ENCODE measurements at places on chromosomes 4 and X.

GRCh38 chrX:7987160-7988012 is 60.2 kb upstream of the PNPLA4 start:
- no peak for DNase-seq

DNA sequence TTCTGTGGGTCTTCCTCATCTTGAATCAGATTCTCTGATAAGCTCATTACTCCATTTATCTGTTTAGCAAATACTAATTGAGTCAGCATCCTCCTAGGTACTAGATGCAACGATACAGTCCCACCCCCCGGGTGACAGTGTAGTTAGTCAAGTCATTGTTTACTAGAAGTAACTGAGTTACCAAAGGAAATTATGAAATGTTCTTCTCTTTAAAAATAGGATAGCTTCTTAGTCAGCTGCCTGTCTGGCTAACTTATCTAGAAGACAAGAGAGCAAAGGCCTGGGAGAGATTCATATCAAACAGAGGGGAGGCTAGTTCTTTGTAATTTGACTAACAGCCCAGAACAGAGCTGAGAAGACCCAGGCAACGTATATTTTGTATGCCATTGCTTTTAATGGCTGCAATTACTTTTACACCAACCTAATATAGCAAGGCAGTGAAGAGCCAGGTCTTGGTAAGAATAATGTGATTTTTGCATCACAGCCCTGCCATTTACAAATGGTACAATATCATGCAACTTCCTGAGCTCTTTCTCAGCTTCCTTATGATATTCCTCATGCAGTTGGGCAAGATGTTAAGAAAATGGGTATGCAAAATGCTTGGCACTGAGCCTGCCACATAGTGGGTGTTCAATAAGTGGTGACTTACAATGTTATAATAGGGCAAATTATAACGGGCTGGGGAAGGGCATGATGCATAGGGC is 149.9 kb downstream of the CHIC2 start:
- DNase-seq = peak; percentile 32

DNA sequence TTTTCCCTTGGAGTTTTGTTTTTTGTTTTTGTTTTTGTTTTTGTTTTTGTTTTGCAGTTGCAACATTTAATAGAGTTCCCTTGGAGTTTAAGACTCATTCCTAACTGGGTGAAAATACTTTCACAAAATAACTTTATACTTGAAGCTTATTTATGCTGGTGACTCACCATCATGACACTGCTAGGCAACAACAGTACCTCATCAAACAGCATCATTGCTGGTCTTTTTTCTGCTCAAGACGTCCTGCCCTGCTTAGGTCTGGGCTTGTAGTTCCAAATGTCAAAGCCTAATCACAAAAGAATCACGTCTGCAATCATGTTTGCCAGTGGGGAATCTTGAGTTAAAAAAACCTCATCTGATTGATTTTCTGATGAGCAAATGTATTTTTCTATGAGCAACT is 105.7 kb upstream of the PRPS2 start:
- no peak for DNase-seq

GRCh38 chrX:98956014-98956413 is 1454.1 kb downstream of the PCDH19 start:
- peak; percentile 12 for DNase-seq

GRCh38 chrX:9132036-9132638 is 98.2 kb upstream of the FAM9B start:
- DNase-seq = no peak

- DNase-seq = peak; percentile 39
These were observed 9.2 kb upstream of the GYG2 start for GRCh38 chrX:2819345-2820135.

- DNase-seq = no peak
These were observed 901.0 kb downstream of the CCSER1 start for GRCh38 chr4:91028228-91028627.

GRCh38 chrX:55451141-55451540 is 786 bp upstream of the MAGEH1 start:
- DNase-seq = no peak

DNA sequence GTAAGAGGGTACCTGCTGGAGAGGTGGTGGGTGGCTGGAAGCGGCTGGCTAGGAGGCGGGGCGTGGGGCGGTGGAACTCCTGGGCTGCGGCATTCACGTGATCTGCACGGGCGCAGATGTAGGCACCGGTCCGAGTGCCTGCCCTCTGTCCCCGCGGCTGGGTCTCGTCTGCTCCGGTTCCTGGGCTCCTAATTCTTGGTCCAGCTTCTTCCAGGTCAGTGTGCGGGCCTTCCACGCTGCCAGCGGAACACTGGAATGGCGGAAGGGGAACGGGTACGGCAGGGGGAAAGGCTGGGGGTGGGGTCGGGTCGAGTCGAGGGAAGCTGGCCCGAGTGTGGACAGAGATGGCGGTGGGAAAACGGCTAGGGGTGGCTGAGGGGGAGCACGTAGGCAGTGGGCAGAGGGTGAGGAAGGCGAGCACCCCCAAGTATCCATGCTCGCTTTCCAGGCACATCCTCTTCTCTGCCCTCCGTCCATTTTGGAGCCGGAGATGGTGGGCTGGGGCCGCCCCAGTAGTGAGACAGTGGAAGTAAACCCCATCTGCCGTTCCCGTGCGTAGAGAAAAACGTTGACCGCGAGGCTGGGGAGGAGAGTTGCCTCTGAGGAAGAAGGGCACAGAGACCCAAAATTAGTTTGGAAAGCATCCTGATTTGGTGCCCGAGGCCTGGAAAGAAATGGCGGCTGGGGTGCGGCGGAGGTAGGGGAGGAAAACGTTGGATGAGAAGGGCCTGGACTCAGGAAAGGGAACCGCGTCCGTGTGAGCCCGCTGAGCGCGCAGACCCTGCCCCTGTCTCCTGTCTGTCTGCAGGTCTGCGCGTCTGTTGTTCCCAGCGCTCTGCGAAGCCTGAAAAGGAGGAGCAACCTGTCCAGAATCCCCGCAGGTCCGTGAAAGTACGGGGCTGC is at the start of gene TCEAL4:
Gene TCEAL4 (plus strand): TSS at position 105 of the 903 bp plus-strand sequence. CDS start 1,161 bp downstream, outside the sequence.
- DNase-seq = peak; percentile 68

- no peak for DNase-seq
These were observed 35.8 kb upstream of the MAN2B2 start for GRCh38 chr4:6539009-6539764.

GRCh38 chr4:184329659-184330400 is 112.2 kb upstream of the ENPP6 start:
- DNase-seq = no peak

DNA sequence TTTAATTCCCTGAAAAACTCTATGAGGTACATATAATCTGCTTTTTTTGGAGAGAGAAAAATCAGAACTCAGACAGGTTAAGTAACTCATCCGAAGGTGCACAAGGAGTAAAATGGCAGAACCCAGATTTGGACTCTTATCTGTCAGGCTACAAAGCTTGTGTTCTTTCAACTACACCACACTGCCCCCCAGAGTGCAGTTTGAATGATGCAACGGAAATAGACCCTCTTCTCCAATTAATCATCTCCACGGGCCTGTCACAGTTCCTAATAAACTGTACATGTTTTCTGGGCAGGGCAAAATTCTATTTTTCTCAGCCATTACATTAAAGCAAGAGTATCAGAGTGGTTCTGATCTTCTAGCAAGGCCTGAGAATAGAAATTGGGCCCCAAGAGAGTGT is 35.3 kb upstream of the DCX start:
- peak; percentile 70 for DNase-seq

GRCh38 chr4:151808120-151808529 is 47.3 kb upstream of the GATB start:
- DNase-seq = peak; percentile 51

DNA sequence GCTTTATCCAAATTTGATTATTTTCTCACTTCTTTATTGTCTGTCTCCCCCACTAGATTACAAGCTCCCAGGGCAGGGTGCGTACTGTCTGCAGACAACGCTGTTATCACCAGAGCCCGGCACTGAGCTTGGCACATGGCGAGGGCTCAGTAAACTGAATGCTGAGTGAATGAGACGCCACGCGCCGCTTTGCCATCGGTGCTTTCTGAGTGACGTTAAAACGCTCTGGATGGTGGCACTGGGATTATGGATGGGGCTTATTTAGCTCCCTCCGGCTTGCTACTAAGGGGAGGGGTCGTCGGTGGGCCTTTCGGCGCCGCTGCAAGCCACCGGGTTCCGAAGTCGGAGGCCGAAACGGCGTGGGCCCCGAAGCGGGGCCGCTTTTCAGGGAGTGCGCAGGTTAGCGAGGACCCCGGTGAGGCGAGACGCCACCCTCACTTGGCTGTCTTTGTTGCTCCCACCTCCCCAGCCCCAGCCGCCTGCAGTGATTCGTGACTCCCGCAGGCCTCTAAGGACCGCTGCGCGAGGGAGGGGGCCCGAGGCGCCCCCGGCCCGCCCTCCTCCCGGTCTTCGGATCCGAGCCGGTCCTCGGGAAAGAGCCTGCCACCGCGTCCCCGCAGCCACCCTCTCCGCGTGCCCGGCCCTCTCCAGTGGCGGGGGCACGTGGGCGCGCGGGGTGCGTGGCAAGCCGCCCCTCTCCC is 569 bp upstream of the FHL1 start:
- DNase-seq = peak; percentile 80

- DNase-seq = no peak
These were observed 92.3 kb upstream of the TLL1 start for GRCh38 chr4:165780735-165781134.

- peak; percentile 87 for DNase-seq
These were observed 768 bp upstream of the CDKL5 start for GRCh38 chrX:18424482-18425198.

GRCh38 chrX:74421036-74421739 is at the start of gene SLC16A2:
Gene SLC16A2, plus strand, starts transcription at chrX:74421493. Its CDS starts 145 bp downstream, at chrX:74421638.
- peak; percentile 94 for DNase-seq

DNA sequence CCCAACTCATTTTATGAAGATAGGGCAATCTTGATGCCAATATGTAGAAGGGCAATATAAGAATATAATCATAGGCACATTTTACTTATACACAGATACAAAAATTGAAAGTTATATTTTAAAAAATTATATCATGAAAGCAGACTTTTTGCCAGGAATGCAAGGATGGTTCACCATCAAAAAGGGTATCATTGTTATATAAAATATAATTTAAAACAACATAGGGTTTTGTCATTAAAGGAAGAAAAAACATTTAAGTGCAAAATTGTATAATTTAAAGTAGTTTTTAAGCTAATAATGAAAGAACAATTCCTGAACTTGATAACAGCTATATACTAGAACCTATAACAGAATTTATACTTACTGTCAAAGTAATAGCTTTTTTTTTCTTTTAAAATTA is 15.9 kb downstream of the AREG start:
- DNase-seq = no peak

DNA sequence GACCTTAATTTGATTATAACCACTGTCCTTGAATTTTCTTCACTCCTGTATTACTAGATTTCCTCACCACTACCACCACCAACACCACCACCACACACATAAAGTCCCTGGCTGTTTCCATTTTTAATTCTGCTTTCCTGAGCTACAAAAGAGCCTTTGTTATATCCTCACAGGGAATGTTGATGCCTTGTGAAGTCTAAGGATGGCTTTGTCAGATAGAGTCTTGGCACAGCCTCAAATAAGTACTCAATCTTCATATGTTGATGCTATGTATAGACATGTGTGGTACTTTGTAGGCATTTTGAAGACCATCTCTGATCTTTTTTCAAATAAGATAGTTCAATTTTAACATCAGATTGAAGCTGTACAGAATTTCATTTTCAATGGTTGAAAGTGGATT is 1016.7 kb upstream of the LCORL start:
- DNase-seq = no peak

DNA sequence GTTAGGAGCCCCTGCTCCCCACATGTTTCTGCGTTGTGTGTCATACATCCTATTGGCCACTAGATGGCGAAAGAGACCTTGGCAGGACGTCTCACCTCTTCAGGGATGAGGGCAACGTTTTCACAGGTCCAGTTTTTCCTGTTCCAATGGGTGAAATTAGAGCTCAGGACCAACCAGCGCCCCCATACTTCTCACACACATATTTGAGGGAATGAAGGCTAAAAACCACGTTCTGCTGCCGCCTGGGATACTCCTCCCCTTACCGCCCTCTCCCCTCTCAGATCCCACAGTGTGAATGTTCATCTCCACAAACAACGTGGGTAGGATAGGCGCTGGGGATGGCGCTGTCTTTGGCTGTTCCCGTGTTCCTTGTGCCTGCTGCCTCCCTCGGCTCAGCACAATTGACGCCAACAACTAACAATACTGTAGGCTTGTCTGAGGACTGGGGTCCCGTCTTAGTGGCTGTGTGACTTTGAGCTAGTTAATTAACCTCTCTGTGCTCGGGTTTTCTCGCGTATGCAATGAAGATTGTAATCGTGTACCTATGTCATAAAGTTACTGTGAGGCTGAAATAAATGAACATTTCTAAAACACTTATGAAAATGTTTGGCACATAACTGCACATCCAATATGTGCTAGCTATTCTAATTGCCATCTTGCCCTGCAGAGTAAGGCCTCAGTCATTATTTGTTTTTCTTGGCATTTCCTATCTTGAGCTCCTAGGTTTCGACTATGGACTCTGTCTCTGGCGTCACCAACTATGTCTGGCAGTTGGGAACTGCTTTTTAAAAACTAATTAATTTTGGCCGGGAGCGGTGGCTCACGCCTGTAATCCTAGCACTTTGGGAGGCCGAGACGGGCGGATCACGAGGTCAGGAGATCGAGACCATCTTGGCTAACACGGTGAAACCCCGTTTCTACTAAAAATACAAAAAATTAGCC is 181.3 kb upstream of the STK26 start:
- peak; percentile 76 for DNase-seq

GRCh38 chr4:38092701-38093100 is 132.5 kb downstream of the PTTG2 start:
- no peak for DNase-seq

DNA sequence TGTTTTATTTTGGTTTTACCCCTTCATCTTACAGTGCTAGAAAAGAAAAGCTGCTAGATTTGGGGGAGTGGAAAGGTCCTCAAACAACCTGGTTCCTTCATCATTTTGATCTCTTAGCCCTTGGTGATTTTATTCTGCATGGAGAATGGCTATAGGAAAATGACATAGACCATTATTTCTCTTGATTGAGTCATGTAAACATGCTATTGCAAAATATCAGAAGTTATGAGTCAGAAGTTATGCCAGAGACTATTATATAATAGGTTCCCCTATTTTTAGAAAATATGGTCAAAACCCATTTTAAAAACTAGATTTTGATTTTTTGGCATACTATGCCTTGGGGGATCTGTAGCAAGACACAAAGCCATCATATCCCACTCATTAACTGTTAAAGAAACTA is 83.7 kb upstream of the FAM9C start:
- no peak for DNase-seq

GRCh38 chr4:142393127-142393526 is 453.0 kb downstream of the INPP4B start:
- no peak for DNase-seq

DNA sequence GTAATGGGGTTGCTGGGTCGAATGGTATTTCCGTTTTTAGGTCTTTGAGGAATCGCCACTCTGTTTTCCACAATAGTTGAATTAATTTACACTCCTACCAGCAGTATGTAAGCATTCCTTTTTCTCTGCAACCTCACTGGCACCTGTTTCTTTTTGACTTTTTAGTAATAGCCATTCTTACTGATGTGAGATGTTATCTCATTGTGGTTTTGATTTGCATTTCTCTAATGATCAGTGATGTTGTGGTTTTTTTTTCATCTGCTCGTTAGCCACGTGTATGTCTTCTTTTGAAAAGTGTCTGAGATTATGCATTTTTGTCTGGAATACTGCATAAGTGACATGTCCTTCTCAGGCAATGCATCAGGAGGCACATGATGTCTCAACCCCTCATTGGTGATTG is 28.8 kb downstream of the REPS2 start:
- DNase-seq = no peak

- DNase-seq = no peak
These were observed 73.6 kb downstream of the DHRSX start for GRCh38 chrX:2427147-2427546.

GRCh38 chr4:95021099-95021498 is 263.3 kb downstream of the BMPR1B start:
- no peak for DNase-seq
